Astrocyte (in vitro differentiated cells and primary cell): ENCODE measurements at places on chromosomes 7 and 10.

- H3K4me3 ChIP-seq: no peak overlapping the region
- H3K36me3 ChIP-seq: no peaks in the 10 kb centered on the region
Observed at GRCh38 chr10:58898854-58899573, 277.4 kb upstream of the PHYHIPL start.

DNA sequence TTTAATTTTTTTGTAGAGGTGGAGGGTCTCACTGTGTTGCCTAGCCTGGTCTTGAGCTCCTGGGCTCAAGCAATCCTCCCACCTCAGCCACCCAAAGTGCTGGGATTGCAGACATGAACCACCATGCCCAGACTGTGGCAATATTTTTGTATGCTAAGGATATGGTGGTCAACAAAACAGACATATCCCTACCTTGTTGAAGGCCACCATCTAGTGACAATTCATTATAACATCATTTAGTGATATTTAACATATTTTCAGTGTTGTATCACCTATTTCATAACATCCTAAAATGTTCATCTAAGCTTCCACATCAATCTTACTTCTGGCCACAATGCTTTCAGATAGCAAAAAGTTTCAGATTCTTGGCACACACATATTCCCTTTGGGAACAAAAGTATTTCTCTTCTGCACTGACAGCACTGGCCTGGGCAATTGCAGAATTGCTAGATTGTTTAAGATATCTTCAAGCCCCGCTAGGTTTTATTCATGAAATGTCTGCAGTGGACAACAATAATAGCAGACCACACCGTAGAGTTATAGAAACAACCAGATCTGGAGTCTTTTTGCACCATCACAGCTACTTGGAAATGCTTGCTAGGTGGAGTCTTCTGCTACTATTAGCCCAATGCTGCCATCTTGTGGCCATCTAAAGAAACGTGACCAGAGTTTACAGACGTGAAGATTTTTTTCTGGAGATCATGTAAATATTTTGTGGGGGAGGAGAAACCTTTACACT lies 58.4 kb downstream of the DNAJC12 start:
- no peaks in the 10 kb centered on the region for H3K36me3 ChIP-seq
- H3K27me3 ChIP-seq: no peaks in the 10 kb centered on the region
- peak; percentile 59 for DNase-seq
- H3K4me3 ChIP-seq: no peak overlapping the region

DNA sequence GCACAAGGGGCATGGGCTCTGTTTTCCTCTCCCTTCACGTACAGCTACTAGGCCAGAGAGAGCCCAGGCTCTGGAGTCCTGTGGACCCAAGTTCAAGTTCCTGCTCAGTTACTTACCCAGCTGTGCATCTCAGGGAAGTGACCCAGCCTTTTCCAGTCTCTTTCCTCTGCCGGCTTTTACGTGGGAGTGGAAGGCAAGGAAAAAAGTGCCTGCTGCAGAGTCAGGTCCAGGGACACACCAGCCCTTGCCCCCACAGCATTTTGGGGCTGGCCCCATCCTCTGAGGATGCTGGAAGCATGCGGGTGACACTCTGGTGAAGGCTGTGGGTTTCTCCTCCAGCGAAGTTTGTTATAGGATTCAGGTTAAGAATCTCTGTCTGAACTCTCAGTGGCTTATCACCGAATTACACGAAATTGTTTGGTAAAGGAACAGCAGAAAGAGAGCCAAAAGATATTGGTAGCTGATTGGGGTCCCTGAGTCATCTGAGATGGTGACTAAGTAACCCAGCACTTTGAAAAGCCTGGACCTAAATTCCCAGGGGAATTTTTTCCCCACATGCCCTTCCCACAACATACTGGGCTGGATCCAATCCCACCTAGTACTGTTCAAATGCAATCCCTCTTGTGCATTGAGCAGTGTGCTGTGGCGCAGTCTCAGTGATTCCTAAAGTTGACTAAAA lies 424.3 kb downstream of the RPS24 start:
- H3K4me1 ChIP-seq: peaks cover 29% of the 10 kb centered on the region
- no peak overlapping the region for H3K4me3 ChIP-seq
- no peaks in the 10 kb centered on the region for H3K36me3 ChIP-seq
- H3K27me3 ChIP-seq: peaks cover 16% of the 10 kb centered on the region

DNA sequence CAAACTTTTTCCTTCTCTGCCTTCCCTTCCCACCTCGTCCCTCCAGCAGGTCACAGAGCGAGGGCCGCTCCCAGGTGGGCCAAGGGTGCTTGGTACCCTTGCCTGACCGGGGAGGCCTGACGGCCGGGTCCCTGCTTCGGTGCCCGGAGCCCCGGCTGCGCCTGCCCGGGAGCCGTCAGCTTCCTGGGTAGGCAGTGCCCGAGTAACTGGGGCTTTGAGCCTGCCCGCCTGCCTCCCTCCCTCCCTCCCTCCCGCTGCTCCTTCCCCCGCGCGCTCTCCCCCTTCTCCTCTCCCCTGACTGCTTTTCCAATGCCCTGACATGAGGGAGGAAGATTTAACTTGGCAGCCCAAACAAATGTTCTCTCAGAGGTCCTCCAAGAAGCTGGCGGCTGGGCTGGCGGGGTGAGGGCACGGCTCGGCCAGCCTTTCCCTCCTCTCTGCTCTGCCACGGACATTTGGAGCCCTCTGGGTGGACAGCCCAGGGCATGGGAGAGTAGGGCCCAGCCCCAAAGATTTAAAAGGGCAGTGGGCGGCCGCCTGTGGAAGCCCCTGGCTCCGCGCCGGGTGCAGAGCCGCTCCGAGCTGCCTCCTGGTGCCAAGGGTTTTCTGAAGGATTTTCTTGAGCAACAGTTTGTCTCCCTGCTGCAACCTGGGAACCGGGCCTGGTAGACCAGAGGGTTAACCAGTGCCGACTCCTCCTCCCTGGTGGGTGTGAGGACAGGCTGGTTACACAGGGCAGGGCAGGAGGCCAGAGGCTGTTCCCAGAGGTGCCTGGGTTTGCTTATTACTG lies 2.0 kb downstream of the ZMIZ1 start:
- no peaks in the 10 kb centered on the region for H3K27me3 ChIP-seq
- H3K36me3 ChIP-seq: no peaks in the 10 kb centered on the region
- H3K4me3 ChIP-seq: peak overlapping the region; percentile 99
- H3K27ac ChIP-seq: peak overlapping the region; percentile 71

DNA sequence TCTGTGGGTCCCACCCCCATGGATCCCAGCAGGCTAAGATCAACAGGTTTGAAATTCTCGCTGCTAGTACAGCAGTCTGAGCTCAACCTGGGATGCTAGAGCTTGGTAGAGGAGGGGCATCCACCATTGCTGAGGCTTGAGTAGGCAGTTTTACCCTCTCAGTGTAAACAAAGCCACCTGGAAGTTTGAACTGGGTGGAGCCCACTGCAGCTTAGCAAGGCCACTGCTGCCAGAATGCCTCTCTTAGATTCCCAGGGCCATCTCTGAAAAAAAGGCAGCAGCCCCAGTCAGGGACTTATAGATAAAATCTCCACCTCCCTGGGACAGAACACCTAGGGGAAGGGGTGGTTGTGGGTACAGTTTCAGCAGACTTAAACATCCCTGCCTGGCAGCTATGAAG lies 190.0 kb upstream of the CACNA2D1 start:
- DNase-seq: no peak
- no peak overlapping the region for H3K4me3 ChIP-seq
- no peaks in the 10 kb centered on the region for H3K27me3 ChIP-seq
- no peaks in the 10 kb centered on the region for H3K36me3 ChIP-seq

DNA sequence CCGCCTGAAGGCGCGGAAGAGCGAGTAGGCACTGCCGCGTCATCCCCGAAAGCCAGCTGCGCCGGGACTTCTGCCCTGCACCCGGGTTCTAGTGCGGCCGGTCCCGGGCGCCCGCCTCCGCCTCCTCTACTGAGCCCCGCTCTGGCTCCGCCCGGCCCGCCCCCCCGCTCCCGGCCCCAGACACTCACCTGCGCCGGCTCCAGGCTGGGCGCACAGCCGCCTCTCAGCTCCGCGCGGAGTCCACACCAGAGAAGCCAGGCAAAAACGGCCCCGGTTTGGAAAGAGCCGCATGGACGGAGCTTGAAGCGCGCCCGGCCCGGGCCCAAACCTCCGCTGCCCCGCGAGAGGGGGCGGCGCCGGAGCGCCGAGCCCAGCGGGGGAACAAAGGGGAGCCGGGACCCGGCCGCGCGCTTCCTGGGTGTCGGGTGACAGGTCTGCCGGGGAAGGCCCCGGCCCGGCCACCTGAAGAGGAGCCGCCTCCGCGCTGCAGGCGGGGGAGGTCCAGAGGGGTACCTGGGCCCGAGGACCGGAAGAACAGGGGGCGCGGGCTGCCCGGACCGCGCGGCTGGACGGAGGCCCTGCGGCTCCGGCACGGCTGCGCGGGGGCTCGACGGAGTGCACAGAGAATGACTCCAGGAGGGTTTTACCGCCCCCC lies 168.2 kb downstream of the NRF1 start:
- no peak for DNase-seq
- peaks cover 76% of the 10 kb centered on the region for H3K27me3 ChIP-seq

DNA sequence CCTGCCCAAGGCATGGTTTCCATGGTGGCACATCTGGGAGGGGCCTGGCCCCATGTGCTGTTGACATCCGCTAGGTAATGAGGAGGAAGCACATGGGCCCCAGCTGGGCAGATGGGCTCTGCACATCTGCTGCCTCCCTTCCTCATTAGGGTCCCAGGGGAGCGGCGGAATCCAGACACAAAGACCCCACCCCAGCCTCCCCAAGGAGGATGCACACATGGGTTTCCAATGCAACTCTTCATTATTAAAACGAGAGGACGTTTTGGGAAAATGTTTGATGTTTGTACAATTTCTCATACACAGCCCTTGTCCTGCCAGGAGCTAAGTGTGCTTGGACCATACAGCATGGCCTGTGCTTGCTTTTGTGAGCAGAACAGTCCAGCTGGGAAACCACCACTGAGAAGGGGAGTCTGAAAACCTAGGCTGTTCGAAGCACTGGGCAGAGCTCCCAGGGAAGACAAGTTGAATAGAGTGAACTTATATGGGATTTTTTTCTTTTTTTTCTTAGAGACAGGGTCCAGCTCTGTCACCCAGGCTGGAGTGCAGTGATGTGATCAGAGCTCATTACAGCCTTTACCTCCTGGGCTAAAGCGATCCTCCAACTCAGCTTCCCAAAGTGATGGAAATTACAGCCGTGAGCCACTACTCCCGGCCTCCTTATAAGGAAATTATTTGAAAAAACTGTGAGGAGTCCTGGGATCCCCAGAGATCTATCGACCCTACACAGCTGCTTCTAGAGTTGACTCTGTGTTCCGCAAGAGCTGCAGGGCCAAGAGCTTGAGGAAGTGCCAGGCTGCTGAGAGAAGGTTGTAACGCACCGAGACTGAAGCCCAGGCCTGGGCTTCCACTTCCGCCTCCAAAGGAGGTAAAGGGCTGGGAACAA lies 23.4 kb downstream of the FAM107B start:
- no peaks in the 10 kb centered on the region for H3K4me1 ChIP-seq
- H3K27ac ChIP-seq: no peak overlapping the region

GRCh38 chr10:11446864-11447263 lies 164.6 kb downstream of the USP6NL start:
- DNase-seq: no peak
- peaks cover 7% of the 10 kb centered on the region for H3K27me3 ChIP-seq
- H3K4me3 ChIP-seq: no peak overlapping the region
- H3K27ac ChIP-seq: no peak overlapping the region

DNA sequence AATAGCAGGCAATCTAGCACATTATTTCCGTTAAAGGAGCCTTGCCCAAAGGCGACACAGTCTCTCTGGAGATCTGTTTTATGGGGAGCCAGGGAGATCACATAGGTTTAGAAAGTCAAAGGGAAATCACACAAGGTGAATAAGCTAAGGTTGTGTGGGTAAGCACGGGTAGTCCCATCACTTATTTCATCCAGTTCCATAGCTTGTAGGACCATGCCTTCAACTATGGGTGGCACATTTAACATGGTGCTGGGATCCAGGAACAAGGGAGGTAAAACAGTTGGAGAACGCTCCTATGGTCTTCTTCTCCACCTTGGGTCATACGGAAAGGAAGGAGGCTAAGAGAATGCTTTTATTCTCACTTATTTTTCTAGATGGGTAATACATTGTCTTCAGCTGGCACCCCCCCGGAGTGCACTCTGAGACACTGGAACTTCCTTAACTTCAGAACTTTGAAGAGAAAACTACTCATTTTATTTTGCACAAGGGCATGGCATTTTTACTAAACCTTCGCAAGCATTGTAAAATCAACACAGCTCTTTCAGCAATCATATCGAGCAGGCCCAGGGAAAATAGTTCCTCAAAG lies 435.4 kb downstream of the KIF20B start:
- no peaks in the 10 kb centered on the region for H3K36me3 ChIP-seq
- no peak overlapping the region for H3K27ac ChIP-seq
- H3K27me3 ChIP-seq: no peaks in the 10 kb centered on the region
- DNase-seq: peak; percentile 39
- H3K4me1 ChIP-seq: no peaks in the 10 kb centered on the region
- H3K4me3 ChIP-seq: no peak overlapping the region

- H3K27ac ChIP-seq: no peak overlapping the region
- peaks cover 8% of the 10 kb centered on the region for H3K36me3 ChIP-seq
- no peaks in the 10 kb centered on the region for H3K27me3 ChIP-seq
- H3K4me1 ChIP-seq: peaks cover 40% of the 10 kb centered on the region
- H3K4me3 ChIP-seq: no peak overlapping the region
- no peak for DNase-seq
Observed at GRCh38 chr7:102918845-102919244, 6.0 kb downstream of the LRRC17 start.

- H3K27ac ChIP-seq: no peak overlapping the region
- H3K27me3 ChIP-seq: no peaks in the 10 kb centered on the region
- no peak overlapping the region for H3K4me3 ChIP-seq
- peak; percentile 60 for DNase-seq
- H3K4me1 ChIP-seq: peaks cover 4% of the 10 kb centered on the region
Observed at GRCh38 chr7:84200859-84201258, 6.3 kb upstream of the SEMA3A start.

DNA sequence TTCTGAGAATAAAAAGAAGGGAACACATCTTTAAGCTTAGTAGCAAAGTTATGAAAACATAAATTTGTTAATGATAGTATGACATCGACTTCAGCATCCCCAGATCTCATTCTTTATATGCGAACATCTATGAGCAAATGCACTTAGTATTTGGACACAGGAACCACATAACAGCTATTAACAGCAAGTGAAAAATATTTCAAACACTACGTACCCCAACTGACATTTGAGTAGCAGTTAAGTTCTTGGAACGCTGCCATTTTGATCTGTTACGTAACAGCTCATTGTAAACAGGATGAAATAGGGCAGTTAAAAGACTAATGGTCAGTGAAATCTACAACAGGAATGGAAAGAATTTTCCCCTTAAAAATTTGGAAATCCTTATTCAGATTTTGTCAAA lies 428.9 kb downstream of the TNS3 start:
- no peak overlapping the region for H3K27ac ChIP-seq
- no peak overlapping the region for H3K4me3 ChIP-seq
- H3K4me1 ChIP-seq: no peaks in the 10 kb centered on the region
- no peaks in the 10 kb centered on the region for H3K27me3 ChIP-seq
- no peaks in the 10 kb centered on the region for H3K36me3 ChIP-seq

- H3K4me3 ChIP-seq: no peak overlapping the region
- H3K27ac ChIP-seq: no peak overlapping the region
- H3K27me3 ChIP-seq: peaks cover 2% of the 10 kb centered on the region
- no peaks in the 10 kb centered on the region for H3K36me3 ChIP-seq
- H3K4me1 ChIP-seq: no peaks in the 10 kb centered on the region
Observed at GRCh38 chr7:15330943-15331342, 230.9 kb downstream of the AGMO start.

- no peaks in the 10 kb centered on the region for H3K36me3 ChIP-seq
- no peaks in the 10 kb centered on the region for H3K27me3 ChIP-seq
- H3K4me1 ChIP-seq: peaks cover 4% of the 10 kb centered on the region
- H3K4me3 ChIP-seq: no peak overlapping the region
Observed at GRCh38 chr10:34161777-34162370, 653.2 kb downstream of the PARD3 start.
